ENCODE measurements at places on chromosomes 13 and 19. TPM values are rescaled to one million over a fixed set of nuclear protein-coding genes. Genes with fewer than 3 reads are reported as not detected.

Gene ATP4B
- total RNA-seq, result not detected

- DNase-seq, result no peak
These were observed 27.6 kb upstream of the MAP3K10 start for GRCh38 chr19:40163541-40164129.

DNA sequence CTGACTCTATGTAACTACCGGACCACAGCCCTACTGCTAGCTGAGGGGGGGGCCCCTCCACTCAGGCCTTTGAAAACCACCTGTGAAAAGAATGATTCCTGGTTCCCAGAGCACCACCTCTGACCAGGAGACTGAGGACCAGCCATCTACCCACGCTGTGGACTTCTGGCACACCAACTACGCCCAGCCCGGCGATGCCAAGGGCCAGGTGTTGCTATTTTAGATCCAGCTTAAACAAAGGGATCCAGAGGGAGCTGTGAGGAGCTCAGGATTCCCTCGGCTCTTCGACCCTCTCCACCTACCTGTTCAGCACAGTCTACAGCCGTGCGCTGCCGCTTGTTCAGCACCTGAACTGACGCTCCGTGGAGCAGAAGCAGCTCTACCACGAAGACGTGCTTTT is 23.0 kb downstream of the PDCD5 start:
- no peak for DNase-seq

GRCh38 chr19:11964496-11964857 is 363 bp upstream of the ZNF763 start:
- no peak for DNase-seq

DNA sequence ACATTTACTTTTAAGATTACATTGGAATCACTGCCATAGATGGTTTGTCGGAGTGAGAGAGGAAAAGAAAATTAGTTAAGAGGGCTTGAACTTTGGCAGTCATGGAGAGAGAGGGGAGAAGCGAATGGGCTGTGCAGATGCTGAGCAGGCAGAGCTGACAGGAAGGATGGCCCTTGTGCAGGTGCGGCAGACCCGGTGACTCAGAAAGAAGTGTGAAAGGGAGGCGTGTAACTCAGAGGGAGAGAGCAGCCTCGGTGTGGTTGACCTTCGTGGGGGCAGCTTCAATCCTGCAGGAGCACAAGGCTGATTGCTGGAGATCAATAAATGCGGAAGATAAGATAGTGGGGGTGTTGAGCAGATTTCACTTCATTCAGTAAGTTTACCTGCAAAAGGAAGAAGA is 76.9 kb downstream of the TNFSF13B start:
- no peak for DNase-seq
